ENCODE measurements at places on chromosomes 6 and 20. TPM values are rescaled to one million over a fixed set of nuclear protein-coding genes. Genes with fewer than 3 reads are reported as not detected.

The ACTL10 gene
- total RNA-seq: 0.19 TPM

The LRFN2 gene
- not detected for total RNA-seq

The LY86 gene
- not detected for total RNA-seq

The ATP6V1G2 gene
- 8.8 TPM for total RNA-seq

The CGA gene
- not detected for total RNA-seq

The NR2E1 gene
- 0.25 TPM for total RNA-seq

- no peak for DNase-seq
Observed at GRCh38 chr20:625360-625932, 15.3 kb upstream of the TCF15 start.

- DNase-seq: no peak
Observed at GRCh38 chr6:38438097-38438496, 201.6 kb downstream of the BTBD9 start.

DNA sequence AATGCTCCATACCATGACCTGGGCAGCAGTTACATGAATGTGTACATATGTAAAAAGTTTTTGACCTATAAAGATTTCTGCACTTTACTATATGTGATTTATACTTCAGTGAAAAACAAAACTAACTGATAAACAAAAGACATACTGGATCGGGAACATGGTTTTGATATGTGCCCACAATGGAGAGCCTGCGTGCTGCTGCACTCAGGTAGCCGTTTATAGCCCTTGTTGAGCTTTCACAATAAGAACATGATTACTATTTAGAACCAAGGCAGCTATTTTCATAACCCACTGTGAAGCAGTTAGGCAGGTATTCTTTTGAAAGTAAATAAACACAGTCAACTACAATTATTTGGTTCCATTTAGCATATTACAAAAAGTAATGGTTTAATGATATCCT lies 195.9 kb upstream of the RAB32 start:
- DNase-seq: no peak

DNA sequence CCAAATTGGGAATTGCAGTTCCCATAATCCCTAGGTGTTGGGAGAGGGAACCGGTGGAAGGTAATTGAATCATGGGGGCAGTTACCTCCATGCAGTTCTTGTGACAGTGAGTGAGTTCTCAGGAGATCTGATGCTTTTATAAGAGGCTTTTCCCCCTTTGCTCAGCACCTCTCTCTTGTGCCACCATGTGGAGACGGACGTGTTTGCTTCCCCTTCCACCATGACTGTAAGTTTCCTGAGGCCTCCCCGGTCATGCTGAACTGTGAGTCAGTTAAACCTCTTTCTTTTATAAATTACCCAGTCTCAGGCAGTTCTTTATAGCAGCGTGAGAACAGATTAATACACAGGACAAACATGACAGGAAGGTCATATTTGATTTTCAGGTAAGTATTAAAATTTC lies 25.3 kb upstream of the HECA start:
- peak; percentile 54 for DNase-seq

GRCh38 chr6:138765896-138766655 lies 7.5 kb upstream of the CCDC28A start:
- DNase-seq: peak; percentile 47

- DNase-seq: peak; percentile 65
Observed at GRCh38 chr20:54173653-54174456, at the start of gene CYP24A1. Gene CYP24A1, minus strand, starts transcription at chr20:54173986. Its CDS starts 407 bp downstream, at chr20:54173579.

- no peak for DNase-seq
Observed at GRCh38 chr20:3811467-3812258, 8.7 kb upstream of the AP5S1 start.

DNA sequence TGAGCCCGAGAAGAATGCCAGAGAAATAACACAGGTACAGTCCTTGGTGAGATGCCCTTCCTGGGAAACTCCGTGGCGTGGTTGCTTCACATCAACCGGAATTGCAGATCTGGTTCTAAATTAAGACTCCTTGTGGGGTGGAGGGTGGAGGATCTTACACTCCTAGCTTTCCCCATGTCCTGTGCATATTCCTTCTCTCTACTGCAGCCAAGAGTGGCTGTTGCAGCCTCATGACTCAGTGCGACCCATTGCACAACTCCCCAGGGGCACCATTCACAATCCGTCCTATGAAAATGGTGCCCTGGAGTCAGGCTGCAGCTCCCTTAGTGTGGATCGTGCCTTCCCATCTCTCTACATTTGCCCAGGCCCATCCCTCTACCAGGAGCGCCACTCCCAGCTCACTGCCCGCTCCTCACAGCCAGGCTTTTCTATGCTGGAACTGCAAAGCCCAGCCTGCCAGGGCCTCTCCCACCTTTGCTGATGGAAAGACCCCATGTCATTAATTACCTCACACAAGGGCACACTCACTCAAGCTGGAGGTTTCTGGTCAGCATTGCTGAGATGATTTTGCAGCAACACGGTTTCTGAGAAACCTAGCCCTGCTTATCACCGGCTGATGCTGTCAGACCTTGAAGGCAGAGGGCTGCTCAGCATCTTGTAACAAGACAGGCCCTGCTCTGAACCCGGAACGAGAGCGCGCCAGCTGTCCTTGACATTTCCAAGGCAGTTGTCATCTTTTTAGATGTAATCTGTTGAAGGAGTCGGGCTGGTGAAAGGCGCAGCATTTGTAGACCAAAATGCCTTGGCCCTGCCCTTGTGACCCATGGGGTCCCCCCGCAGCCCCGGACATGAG lies 39.7 kb downstream of the SIRPA start:
- no peak for DNase-seq

- DNase-seq: no peak
Observed at GRCh38 chr6:25596928-25597818, 54.8 kb upstream of the SCGN start.

DNA sequence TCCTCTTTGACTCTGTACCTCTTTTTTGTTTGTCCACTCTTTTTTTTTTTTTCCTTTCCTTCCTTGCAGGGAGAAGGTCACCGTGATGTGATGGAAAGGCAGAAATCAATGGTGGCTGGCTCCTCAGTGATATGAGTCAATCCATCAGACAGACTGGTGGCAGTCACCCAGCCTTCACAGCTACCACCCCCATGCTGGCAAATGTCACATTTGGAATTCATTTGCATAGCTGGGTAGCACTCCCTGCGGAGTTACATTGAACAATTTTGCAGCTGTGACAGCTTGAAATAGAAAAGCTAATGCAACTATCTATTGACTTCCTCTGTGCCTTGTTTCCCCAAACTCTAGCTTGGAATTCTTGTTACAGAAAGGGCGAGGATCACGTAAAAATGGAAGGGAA lies 668.4 kb downstream of the C6orf118 start:
- DNase-seq: no peak

DNA sequence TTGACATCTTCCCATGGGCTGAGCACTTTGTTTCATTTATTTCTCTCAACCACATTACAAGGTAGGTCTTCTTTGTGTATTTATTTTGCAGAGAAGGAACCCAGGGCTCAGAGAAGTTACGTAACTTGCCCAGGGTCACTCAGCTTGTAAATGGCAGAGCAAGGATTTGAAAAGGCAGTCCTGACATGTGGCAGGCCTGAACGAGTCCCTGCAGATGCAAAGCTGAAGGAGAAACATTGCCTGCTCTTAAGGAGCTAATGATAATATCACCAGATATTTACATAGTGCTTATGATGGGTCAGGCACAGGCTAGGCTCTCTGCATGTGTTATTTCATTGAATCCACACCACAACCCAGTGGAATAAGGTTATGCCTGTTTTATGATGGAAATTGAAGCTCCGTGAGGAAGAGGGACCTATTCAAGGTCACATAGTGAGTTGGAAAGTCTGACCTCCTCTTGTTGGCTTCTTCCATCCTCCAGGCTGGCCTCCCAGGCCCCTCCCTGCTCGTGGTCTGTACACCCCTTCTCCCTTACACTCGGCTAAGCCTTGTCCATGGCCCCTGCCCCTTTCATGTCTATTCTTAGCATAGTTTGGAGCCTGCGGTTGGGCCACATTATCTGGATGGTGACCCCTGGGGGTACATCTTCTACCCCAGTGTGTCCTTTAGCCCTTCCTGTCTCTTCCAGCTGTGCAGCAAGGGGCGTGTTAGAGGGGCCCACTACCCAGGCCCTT lies 12.5 kb downstream of the MYH7B start:
- no peak for DNase-seq

DNA sequence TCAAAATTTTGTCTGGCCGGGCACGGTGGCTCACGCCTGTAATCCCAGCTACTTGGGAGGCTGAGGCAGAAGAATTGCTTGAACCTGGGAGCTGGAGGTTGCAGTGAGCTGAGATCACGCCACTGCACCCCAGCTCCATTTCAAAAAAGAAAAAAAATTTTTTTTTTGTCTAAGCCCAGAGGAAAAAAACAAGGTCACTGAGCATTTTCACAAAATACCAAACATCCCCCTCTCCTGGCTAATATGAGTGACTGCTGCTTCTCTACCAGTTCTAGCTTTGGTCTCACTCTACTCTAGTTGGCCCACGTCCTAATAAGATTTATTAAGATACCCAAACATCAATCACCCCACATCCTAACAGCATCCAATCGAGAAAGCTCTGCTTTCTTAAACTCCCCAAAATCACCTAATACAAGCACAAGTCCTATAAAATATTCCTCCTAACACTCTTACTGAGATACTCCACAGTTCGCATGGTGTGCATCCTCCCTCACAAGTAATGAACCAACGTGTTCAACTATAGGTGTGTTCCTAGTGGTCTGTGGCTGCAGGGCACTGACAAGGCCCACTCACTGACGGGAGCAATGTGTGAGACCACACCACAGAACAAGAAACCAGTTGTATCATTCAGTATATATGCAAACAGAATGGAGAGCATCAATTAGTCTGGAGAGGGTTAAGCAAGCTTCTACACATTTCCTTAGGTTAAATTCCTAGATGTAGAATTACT lies 64.2 kb downstream of the FKBP5 start:
- no peak for DNase-seq

DNA sequence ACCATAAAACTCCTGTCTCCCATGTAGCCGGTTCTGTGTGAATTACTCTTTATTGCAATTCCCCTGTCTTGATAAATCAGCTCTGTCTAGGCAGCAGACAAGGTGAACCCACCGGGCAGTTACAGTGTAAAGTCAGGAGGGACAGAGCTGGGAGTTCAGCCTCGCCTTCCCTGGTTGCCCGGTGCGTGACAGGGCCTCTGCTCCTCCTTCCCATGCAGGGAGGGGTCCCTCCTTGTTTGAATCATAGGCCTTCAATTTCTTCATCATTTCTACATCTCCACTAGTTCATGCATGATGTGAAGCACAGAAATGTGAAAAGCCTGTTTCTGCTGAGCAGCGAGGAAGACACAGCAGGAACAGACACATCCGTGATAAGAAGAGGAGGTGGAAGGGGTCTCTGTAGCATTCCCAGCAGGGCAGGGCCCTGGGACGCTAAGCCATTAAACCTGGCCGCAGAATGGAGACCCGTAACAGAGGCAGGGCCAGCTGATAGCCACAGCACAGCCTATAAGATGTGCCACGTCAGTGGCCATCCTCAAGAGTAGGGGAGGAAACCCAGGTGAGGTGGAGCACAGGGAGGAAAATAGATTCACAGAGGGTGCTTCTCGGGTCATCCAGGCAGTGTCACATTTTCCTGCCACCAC lies 106.7 kb upstream of the CST7 start:
- DNase-seq: no peak

DNA sequence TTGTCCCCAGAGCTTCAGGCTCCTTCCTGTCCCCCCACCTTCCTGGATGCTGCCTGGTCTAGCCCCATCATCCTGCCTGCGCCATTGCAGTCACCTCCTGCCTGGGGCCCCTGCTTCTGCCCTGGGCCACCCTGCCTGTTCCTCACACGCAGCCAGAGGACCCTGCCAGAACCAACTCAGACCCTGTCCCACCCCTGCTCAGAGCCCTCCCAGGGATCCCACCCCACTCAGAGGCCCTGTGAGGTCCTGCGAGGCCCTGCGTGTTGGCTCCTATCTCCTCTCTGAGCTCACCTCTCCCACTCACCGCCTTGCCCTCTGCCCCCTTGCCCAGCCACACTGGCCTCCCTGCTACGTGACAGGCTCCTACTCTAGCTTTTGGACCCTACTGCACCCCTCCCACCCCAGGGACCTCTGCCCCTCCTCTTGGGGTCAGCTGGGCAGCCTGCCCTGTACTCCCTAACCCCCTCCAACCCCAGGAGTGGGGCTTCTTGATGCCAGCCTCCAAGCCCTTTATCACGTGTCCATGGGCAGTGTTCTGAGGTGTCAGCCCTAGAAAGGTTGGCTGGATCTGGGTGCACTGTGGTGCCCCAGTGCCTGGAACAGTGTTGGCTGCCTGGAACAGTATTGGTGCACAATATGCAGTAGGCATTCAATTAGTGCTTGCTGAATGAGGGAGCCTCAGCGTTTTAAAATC lies 68.3 kb downstream of the CEBPB start:
- no peak for DNase-seq

DNA sequence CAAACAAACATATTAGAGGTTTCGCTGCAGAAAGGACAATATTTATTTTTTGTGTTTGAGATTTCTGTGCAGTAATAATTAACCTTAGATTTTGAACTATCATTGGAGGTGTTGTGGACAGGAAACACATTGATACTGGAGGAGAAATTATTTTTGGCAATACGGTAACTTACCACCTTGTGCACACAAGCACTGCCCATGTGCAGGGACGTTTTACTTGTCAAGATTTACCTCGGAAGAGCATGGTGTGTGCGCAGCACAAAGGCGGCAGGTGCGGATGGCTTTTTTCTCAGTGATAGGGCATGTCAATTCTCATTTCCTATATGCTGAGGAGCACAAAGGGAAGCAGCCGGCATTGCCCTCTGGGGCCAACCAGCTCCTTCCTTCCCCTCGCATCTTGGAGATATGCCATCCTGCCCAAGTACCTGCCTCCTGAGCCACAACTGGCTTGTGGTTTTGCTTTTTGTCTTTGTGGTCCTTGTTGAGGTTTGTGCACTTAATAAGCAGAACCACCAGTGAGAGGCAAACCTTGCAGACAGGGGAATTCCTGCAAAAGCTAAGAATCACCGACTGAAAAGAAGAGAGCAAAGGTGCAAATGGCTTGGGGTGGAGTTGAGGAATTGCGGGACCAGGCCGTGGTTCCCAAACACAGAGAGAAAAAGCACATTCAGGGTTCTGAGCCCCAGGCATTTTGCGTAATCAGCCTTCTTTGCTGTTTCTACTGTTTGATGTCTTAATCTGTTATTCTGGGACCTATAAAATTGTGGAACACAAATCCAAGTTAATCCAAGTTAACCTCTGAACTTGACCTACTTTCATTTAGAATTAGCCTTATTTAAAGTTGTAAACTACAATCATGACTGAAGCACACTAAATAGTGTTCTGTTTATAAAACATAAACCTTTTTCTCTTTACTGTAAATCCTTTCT lies 21.9 kb downstream of the SAMD5 start:
- no peak for DNase-seq

GRCh38 chr6:46315589-46315988 lies 144.8 kb upstream of the ENPP5 start:
- DNase-seq: no peak

DNA sequence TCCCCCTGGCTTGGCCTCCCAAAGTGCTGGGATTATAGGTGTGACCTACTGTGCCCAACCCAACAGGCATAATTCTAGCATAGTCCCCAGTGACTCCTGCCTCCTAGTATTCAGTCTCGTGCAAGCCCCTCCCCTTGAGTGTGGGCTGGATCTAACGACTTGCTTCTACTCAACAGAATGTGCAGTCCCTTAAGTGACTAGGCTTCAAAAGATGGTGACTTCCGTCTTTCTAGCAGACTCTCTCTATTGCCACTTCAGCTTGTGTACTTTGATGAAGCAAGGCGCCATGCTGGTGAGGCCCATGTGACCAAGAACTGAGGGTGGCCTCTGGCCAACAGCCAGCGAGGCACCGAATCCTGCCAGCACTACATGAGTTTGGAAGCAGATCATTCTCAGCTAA lies 109.6 kb upstream of the TRAF3IP2 start:
- no peak for DNase-seq

Data from neural progenitor cell (in vitro differentiated cells).